ENCODE measurements at places on chromosomes 2 and 18. TPM values are rescaled to one million over a fixed set of nuclear protein-coding genes. Genes with fewer than 3 reads are reported as not detected.

The BOLL gene
- not detected for total RNA-seq

The ACADL gene
- total RNA-seq, result not detected

The TXNDC2 gene
- not detected for total RNA-seq

The CIB4 gene
- total RNA-seq, result not detected

The GPR45 gene
- total RNA-seq, result not detected

The SLC4A3 gene
- total RNA-seq, result 0.27 TPM

The AFF3 gene
- total RNA-seq, result not detected

The DUSP2 gene
- total RNA-seq, result 0.54 TPM

The ALPI gene
- not detected for total RNA-seq
